ENCODE measurements at places on chromosomes 2 and 18. TPM values are rescaled to one million over a fixed set of nuclear protein-coding genes. Genes with fewer than 3 reads are reported as not detected.

The COLEC11 gene
- not detected for total RNA-seq

The DOK6 gene
- under 0.01 TPM for total RNA-seq

The MZT2B gene
- total RNA-seq: 220 TPM

The CTDP1 gene
- 22.5 TPM for total RNA-seq

The BMP10 gene
- total RNA-seq: not detected

The CD207 gene
- total RNA-seq: not detected

The OTOF gene
- total RNA-seq: 1.3 TPM

The VWC2L gene
- not detected for total RNA-seq

The ESPNL gene
- total RNA-seq: not detected

The KCNE4 gene
- total RNA-seq: 0.07 TPM

The BARD1 gene
- total RNA-seq: 8.9 TPM

The SLC39A10 gene
- total RNA-seq: 19.3 TPM

The GREB1 gene
- 0.34 TPM for total RNA-seq

The DLX1 gene
- total RNA-seq: not detected

The FOXD4L1 gene
- total RNA-seq: not detected
